ENCODE measurements at places on chromosomes 11 and 22.

- no peak for DNase-seq
Observed at GRCh38 chr22:48581796-48582469, 1245.7 kb downstream of the BRD1 start.

- no peak for DNase-seq
Observed at GRCh38 chr11:45876401-45876800, 9.1 kb upstream of the MAPK8IP1 start.

GRCh38 chr11:66042996-66043906 is 5.7 kb downstream of the GAL3ST3 start:
- no peak for DNase-seq

GRCh38 chr22:48268771-48269552 is 1506.5 kb downstream of the TBC1D22A start:
- DNase-seq = no peak

DNA sequence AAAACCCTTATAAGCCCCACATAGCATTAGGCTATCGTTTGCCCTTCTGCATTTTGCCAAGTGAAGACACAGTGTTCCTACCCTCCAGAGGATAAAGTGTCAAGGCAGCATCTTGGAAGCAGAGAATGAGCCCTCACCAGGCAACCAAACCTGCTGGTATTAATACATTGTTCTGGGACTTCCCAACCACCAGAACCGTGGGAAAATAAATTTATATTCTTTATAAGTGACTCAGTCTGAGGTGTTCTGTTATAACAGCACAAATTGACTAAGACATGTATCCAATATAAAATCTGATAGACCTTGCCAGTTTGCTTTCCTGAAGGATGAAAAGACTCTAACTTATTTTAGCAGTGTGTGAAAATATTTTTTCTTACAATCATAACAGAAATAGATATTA is 792.5 kb upstream of the LRRC4C start:
- no peak for DNase-seq

DNA sequence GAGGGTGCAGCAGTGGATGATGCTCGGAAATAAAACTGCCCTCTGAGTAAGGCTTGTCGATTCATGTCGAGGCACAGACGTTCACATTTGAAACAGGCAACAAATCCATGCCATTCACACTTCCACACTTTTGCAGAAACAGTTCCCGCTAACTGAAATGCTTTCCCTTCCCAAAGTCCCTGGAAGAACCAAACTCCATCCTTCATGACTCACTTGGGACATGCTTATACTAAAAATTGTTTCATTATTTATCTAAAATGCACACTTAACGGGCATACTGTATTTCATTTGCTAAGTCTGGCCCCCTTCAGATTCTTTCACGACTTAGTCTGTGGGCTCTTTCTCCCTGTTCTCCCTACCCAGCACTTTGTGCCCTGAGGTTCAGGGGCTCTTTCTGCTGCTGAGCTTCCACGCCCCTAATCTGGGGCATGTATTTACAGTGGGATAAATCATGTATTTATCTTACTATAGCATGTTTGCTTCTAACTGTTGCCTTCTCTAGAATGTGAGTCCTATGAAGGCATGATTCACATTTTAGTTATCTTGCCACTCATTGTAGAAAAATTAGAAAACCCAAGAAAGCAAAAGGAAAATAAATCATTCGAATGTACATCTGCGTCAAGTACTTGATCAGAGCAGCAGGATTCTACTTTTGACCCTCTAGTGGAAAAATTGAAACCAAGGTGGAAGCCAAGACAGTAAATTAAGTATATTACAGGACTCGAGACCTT is 12.5 kb downstream of the SCGB1A1 start:
- DNase-seq = peak; percentile 90

DNA sequence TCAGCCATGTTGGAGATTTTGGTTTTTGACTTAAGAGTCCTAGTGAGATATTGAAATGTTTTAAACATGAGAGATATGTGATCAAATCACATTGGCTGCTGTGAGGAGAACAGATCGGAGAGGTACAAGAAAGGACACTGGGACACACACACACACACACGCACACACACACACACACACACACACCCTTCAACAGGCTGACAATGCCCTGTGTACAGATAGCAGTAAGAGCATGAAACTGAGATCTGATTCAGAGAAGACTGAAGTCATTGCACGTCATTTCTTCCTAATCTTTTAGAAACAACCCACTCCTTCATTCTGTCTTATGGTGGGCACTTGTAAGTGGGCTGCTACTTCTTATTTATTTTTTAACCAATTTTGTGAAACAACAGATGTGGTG is 200.5 kb upstream of the E2F8 start:
- no peak for DNase-seq

DNA sequence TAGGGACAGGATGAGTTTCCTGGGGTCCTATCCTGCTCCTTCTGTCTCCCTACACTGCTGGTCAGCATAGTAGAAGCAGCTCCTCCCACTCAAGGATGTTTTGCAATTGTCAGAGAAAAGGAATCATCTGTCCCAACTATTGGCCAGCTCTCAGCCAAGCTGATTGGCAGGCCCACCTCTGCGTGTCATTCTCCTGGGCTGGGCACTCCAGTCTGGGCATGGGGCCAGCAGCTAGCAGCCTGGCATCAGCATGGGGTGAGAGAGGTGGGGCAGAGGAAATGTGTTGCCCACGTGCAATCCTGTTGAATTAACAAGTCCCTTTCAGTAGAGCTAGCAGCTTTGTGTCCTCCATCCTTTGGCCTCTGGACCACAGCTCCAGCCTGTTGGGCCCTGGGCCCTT is 14.1 kb downstream of the ANKK1 start:
- peak; percentile 1 for DNase-seq

GRCh38 chr22:44926124-44926475 is 83.7 kb downstream of the PHF21B start:
- no peak for DNase-seq

DNA sequence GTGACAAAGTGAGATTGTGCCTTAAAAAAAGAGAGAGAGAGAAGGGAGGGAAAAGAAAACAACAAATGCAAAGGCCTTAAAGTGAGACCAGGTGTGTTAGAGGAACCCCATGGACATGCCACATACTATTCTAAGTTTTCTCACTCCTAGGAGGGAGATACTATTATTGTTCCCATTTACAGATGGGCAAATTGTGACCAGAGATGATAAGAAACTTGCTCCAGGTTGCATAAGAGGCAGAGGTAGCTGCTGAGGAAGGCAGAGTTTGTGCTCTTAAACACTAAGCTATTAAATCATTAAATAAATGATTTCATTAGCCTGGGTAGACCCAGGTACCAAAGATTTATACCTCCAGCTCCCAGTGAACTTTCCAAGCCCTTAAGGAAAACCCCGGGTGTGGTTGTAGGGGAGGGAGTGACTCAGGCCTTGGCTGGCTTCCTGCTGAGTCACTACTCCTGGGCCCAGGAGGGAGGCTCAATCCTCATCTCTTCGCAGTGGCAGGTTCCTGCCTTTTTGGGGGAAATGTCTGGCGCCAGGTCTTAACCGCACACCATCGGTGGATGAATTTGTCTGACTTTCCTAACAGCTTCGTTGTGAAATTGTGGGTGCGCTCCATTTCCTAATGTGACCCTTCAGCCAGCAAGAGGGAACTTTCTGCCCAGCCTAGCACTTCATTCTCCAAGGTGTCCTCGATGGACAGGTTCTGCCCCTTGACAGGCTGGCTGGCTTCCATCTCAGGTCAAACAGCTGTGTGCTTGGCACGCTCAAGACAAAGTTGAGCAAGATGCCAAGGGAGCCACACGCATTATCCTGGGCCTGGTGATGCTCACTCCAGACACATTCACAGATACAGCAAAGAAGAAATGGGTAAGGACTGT is 33.4 kb upstream of the PTPRJ start:
- peak; percentile 91 for DNase-seq

DNA sequence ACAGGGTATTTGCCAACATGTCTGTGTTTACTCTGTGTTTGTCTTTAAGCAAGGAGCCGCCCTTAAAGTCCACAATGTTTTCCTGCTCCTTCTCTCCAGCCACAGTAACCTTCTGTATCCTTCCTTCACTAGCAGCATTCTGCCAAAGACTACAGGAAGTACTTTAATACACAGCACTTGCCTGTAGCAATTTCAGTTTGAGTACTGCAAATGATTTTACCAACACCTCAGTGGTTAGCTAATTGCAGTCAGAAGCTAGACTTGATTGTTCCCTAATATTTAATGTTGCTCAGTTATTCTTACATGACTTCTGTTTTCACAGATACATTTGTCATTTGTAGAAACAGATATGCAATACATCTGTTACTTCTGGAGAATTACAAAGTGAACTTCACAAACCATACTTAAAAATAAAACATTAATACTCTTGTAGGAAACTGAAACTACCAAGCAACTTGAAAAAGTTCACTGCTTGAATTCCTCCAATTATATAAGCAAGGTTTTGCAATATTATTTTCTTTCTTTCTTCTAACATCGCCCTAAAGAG is 69.1 kb downstream of the FCHSD2 start:
- DNase-seq = peak; percentile 1

DNA sequence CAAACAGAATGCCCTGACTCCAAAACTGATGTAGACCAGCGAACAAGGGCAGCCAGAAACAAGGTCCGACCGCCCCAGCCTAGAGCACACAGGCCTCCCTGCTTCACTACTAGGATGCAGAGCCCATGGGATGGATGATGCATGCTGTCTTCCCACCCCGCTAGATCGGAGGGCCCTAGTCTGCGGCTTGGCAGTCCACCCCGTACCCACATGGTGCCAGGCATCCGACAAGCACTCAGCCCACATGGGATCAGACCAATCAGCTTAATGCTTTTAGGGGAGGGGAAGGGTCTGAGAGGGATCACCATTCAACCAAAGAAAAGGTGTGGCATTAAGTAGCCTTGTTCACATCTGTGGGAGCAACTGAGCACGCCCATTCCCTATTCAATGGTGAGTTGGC is 30.6 kb downstream of the PISD start:
- DNase-seq = no peak

- DNase-seq = no peak
Observed at GRCh38 chr11:61168042-61168688, 6.9 kb upstream of the VPS37C start.

DNA sequence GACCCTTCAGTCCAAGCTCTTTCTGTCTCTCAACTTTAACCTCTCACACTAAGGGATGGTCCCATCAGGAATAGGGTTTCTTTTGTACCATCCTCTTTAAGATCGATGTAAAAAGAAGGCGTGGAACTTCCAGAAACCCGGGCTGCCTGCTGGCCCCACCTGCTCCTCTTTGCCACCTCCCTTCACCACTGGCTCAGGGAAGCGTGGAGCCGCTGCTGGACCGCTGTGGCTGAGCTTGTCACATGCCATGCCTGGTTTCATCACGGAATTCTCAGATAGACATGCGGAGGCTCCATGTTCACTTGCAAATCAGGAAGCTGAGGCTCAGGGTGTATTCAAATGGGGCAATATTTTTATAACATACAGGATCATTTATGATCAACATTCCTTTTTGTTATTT is 399.7 kb downstream of the BRD1 start:
- no peak for DNase-seq

DNA sequence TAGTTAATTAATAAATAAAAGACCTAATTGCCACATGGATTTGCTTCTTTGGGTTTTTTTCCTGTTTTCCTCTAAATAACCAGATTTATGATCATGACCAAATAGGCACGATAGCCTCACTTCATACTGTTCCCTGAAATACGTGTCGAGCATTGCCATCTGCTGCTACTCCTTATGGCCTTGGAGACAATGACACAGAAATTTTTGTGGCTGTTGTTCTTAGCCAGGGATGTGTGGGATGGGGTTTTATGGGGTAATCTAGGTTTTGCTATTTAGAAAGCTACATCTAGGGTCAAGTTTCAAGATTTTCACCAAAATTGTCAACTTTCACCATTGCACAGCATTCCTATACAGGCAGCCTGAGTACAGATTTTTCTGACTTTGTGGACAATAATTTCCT is 145.2 kb downstream of the DBX1 start:
- no peak for DNase-seq

- no peak for DNase-seq
Observed at GRCh38 chr22:45237065-45237990, 3.4 kb downstream of the KIAA0930 start.

DNA sequence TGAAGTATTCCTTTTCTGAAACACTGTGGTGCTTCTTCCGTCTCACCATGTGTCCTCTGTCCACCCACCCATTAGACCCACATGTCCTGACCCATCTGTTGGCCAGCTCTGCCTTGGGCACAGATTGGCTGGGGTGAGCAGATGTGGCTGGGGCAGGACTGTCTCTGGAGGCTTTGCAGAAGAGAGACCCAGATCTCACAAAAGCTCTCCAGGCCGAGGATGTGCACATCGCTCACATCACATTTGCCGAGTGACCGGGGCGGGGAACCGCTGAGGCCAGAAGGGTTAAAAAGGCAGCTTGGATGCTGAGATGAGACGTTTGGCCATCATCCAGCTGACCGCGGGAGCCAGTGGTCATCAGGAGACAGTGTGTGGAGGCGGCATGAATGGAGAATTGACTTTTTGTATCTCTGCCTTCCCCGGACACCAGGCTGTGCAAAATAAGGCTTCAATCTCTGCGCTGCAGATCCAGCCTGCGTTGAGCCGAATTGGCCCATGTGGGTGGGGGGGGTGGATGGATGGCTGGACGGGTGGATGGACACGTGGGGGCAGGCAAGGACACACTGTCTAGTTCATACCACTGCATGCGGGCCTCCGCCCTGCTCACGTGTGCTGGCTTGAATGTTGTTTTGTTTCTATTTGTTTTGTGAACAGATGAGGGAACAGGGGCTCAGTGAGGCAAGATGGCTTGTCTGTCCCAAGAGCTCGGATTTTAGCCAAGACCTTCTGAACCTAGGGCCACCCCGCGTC is 6.1 kb downstream of the IFITM10 start:
- DNase-seq = no peak

DNA sequence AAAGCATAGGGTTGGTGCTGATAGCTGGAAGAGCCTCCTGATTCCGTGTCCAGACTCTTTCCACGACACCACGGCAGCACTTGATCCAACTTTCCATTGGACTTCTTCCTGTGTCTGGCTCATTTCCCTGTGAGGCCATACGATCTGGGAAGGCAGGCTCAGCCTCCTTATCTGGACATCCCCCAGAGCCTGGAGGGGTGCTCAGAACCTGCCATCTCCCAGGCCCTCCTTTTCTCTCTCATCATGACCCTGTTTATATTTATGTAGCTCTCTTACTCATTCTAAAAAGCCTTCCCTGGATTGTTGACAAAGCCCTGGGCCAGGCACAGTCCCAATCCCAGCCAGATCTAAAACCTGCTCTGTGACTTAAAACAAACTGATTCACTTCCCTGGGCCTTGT is 7.8 kb upstream of the BCL9L start:
- DNase-seq = no peak

GRCh38 chr11:28123151-28123581 is 15.0 kb downstream of the METTL15 start:
- peak; percentile 38 for DNase-seq

GRCh38 chr11:104653407-104653806 is 244.9 kb downstream of the CASP12 start:
- no peak for DNase-seq
